ENCODE measurements at places on chromosomes 12 and 14.

DNA sequence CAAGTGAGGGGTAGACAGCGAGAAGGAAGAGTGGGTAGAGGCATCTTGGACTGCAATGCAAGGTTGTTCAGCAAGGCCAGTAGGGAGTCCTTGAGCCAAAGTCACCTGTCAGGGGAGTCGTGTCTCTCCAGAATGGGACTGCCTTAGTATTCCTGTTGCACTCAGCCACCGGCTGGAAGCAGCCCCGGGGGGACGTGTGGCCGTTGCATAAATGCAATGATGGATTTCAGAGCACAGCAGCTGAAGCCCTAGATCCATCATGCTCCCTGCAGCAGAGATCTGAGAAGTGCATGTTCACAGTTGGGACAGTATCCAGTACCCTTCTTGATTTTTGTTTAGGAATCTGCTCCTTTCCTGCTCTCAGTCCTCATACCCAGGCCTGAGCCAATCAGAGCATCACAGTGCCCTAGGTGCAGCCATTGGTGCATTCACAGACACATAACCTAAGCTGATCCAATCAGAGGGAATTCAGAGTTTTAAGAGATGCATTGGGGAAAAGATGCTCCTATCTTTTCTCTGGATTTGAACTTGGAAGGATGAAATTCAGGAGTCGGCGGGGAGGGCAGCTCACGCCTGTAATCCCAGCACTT is 62.9 kb downstream of the HSPB8 start:
- DNase-seq: no peak

GRCh38 chr12:116365114-116365513 is 87.6 kb upstream of the MED13L start:
- no peak for DNase-seq

DNA sequence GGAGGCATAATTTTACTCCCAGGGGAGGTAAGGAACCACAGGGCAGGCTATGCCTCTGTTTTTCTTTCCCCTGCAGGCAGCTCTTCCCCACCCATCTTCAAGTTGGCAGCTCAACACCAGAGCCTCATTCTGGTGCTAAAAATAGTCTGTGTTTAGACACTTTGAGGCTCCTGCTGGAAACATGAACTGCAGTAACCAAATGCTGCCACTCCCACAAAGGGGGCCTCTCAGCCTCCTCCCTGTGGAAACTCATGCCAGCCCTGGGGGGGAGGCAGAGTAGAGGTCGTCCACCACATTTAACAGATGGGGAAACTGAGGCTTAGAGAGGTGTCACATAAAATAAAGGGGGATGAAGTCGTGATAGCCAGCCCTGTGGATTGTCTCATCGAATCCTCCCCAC is 61.4 kb downstream of the WSCD2 start:
- DNase-seq: no peak

DNA sequence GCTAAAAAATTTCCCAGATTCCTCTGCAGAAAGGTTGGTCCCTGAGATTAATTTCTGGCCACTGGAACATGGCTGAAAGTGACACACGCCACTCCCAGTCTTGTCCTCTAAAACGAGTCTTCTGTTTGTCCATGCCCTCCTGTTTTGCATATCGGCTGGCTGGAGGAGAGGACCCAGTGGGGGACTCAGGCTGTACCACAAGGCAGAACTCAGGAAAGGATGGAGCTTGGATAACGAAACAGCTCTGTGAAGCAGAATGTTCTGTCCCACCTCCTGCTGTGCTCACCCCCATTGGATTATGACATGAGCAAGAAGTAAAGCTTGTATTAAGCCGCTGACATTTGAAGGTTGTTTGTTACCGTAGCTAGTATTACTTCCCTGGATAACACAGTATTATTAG is 856.2 kb downstream of the BCL11B start:
- DNase-seq: no peak

GRCh38 chr12:31658471-31659086 is 909 bp upstream of the ETFBKMT start:
- no peak for DNase-seq

GRCh38 chr14:92325835-92326234 is 2.9 kb downstream of the SLC24A4 start:
- no peak for DNase-seq

- no peak for DNase-seq
Observed at GRCh38 chr12:100189636-100190394, 10.8 kb upstream of the ACTR6 start.

DNA sequence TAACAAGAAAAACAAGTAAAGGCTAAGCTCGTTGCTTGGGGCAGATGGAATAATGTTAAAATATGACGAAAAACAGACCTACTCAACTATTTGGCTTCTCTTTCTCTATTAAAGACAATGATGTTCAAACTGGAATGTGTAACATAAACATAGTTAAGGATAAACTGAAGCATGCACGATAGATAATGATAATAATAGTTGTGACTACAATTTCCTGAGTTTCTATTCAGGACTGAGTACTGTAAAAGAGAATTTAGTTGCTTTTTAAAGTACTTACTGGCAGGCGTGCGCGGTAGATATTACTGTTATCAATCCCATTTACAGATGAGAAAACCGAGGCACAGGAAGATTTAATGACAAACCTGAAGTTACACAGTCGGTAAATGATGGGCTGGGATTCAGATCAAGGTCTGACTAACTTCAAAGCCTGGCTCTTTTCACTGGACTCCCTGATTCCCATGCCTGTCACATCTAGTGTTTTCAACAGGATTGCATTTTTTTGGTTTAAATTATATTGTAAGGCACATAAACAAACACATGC is 103.0 kb downstream of the CRADD start:
- DNase-seq: no peak

- DNase-seq: no peak
Observed at GRCh38 chr12:34392741-34393085, 370.4 kb downstream of the ALG10 start.

DNA sequence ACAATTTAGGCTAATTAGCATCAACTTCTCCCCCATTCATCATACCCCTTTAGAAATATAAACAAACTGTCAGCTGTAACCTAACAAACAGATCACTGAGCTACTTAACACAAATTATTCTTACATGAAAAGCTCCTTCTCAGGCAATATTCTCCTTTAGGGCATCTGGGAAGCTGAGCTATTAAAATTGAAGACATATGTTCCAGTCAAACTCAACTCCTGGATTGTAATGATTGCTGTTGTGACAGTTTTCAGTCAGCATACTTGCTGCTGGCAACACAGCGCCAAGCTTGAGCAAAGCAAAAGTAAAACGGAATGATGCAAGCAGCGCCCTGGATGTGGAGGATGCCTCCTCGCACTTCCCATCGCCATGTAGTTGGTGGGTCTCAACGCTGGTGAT is 82.4 kb downstream of the SLC25A21 start:
- DNase-seq: no peak

DNA sequence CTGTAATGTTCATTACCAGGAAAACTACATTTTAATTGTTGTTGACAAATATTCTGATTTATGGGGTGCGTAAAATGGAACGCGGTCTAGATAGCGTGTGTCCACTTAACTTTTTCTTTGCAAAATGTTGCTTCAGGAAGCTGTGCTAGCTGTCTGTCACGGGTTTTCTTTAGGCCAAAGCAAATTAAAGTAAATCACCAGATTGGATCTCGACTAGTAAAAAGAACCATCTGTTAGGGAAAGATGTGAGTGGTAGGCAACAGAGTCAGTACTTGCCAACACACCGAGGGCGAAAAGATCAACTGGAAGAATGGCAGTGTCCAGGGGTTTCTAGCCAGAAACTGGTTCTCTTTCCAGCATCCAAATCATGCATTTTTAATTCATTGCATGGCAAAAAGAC is 404.9 kb upstream of the TMPO start:
- no peak for DNase-seq

DNA sequence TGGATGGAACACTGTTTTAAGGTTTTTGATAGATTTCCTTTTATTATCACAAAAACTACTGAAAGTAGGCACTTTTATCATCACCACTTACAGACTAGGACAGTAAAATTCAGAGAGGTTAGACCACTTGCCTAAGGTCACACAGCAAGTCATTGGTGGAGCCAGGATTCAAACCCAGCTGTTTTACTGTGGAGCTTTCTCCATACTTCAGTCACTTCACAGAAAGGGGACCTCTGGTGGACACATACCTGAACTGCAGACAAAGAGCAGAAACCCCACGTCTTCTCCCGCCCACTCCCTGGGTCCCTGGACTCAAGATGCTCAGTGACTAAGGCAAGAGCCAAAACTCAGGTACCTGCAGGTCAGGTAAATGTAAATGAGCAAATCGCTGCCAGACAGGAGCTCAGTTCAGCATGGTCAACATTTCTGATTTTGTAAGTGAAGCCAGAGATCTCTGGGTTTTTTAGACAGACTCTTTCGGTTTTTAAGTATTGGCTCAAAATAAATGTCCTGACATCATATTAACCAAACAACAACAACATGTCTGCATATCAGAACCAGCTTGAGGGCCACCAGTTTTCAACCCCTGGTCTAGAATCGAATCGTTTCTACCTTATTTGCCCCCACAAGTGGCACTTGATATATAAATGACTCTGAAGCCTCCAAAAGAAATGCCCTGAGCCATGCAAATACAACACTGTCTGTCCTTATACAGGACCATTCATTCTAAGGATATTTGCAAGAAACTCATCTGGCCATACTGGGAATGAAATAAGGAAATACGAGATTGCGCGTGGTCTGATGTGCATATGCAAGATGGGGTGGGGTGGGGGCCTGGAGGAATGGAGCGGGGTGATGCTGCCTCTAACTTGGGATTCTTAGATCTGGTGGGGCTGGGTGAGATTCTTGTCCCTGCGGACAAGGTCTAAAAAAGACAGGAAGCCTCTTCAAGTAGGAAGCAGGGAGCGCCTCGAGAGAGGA is 110.9 kb downstream of the KSR2 start:
- peak; percentile 8 for DNase-seq

- no peak for DNase-seq
Observed at GRCh38 chr14:32497248-32497647, 168.2 kb downstream of the AKAP6 start.

- DNase-seq: no peak
Observed at GRCh38 chr12:34603382-34604035, 581.2 kb downstream of the ALG10 start.

DNA sequence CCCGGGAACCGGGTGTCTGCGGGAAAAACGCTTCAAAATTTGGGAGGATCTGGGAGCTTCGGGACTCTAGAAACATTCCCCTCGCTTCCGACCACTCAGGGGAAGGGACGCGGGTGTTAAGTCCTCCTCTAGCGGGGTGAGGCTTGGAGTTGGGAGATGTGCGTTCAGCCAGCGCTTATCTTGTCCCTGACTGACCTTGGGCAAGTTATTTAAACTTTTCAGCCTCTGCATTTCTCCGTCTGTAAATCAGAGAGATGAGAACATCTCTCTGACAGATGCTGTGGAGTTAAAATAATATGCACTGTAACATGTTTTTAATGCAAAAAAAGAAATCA is 76.9 kb upstream of the ANO4 start:
- DNase-seq: no peak

GRCh38 chr14:100282766-100283419 is 23.4 kb downstream of the SLC25A29 start:
- no peak for DNase-seq

DNA sequence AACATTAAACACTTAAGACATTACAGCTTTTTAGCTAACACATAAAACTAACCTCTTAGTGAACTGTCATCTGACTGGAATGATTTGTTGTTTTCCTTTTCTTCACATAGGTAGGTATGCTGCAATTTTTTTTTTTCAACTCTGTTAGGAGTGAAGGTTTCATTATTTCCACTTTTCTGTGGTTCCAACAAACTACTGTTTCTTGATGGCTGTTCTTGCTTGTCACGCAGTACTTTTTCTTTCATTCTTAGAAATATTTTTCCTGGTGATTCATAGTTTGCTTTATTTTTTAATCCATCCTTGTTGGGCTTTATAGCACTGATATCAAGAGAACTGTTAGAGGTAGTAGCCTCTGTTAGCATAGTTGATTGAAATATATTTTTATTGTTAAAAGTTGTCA is 6.3 kb downstream of the MIS18BP1 start:
- no peak for DNase-seq

- no peak for DNase-seq
Observed at GRCh38 chr12:70686299-70686698, 49.1 kb upstream of the PTPRB start.

GRCh38 chr12:47949441-47950341 is 13.7 kb upstream of the TMEM106C start:
- DNase-seq: peak; percentile 7

- no peak for DNase-seq
Observed at GRCh38 chr12:54439521-54440255, 20.6 kb upstream of the ITGA5 start.

- no peak for DNase-seq
Observed at GRCh38 chr12:122876731-122877130, 19.2 kb downstream of the VPS37B start.

GRCh38 chr12:109455706-109456105 is 21.4 kb downstream of the KCTD10 start:
- no peak for DNase-seq

GRCh38 chr14:45902241-45902640 is 649.2 kb upstream of the MIS18BP1 start:
- no peak for DNase-seq

- DNase-seq: no peak
Observed at GRCh38 chr12:72618764-72619163, 346.6 kb downstream of the TRHDE start.

- DNase-seq: no peak
Observed at GRCh38 chr12:57069523-57069922, 9.1 kb downstream of the NEMP1 start.

GRCh38 chr12:130331146-130331545 is 6.5 kb upstream of the PIWIL1 start:
- no peak for DNase-seq

DNA sequence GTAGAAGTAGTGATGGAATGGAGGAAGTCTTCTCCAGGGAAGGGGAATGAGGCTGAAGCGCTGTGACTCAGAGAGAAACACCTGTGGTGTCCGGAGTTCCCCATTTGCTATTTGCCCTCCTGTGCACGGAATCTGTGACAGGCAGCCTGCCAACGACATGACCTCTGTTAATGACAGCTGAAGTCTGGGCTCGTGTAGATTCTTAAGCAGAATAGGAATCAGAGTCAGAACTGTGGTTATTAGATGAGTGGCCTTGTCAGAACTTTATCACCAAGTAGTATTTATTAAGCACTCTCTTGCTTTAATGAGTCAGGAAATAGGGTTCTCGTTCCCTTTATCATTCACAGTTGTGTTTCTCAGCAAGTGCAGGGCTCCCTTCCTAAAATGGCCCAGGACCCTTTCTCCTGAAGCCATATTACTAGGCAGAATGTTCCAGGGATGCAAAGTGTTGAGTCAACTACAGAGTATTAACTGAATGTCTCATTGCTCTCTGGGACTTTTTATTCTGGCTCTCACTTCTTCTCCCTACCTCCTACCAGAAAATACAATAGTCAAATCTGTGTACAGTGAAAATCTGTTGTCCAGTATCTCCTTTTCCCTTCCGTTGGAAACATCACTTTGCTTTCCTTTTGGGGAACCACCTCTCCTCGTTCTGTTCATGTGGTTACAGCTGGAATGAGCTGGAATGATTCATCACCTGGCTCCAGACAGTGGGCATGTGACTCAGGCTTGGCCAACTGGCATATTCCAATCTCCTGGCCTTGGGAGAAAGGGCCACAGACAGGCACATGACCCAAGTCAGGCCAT is 77.8 kb upstream of the MAX start:
- no peak for DNase-seq

GRCh38 chr14:74875941-74876913 is at the start of gene PROX2:
Gene PROX2, minus strand, starts transcription at chr14:74876145. Its CDS starts 12,311 bp downstream, at chr14:74863834.
- no peak for DNase-seq

GRCh38 chr14:106875503-106875902 is 1349.1 kb downstream of the TMEM121 start:
- DNase-seq: no peak

- DNase-seq: no peak
Observed at GRCh38 chr14:29896354-29896821, 31.3 kb downstream of the PRKD1 start.

Data from activated effector memory CD4-positive, alpha-beta T cell treated with Interleukin-2 at 50 U/mL for 16 hours (primary cell).